Stimulated activated CD4-positive, alpha-beta T cell treated with anti-CD3 and anti-CD28 coated beads, TNF-alpha, amount 100 ng/mL, for 1 hour (primary cell): ENCODE measurements at places on chromosomes 11 and 22.

DNA sequence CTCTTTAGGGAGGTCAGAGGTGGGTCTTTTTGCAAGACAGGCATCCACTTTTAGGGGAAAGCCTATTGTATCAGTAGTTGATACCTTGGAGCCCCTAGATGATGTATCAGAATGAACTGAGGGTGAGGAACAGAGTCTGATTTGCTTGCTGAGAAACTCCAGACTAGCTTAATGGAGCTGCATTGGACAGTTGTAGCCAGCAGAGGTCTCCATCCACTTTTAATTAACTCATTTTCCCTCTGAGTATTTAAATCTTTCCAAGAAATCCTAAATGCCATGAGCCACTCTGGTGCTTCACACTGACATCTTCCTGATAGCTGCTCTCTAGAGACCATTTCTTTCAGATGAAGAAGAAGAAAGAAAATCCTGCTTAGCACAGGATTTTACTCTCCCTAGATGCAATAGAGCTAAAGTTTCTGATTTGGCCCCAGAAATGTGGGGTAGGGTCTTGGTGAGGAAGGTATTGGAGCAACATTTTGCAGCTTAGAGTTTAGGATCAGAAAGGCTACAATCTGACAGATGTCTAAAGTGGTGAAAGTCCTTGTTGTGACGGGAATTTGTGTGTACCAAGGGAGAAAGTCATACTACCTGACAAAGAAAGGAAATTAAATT is 38.0 kb downstream of the EXT2 start:
- DNase-seq: no peak

- no peak for DNase-seq
These were observed 28.3 kb upstream of the ETS1 start for GRCh38 chr11:128615612-128616011.

DNA sequence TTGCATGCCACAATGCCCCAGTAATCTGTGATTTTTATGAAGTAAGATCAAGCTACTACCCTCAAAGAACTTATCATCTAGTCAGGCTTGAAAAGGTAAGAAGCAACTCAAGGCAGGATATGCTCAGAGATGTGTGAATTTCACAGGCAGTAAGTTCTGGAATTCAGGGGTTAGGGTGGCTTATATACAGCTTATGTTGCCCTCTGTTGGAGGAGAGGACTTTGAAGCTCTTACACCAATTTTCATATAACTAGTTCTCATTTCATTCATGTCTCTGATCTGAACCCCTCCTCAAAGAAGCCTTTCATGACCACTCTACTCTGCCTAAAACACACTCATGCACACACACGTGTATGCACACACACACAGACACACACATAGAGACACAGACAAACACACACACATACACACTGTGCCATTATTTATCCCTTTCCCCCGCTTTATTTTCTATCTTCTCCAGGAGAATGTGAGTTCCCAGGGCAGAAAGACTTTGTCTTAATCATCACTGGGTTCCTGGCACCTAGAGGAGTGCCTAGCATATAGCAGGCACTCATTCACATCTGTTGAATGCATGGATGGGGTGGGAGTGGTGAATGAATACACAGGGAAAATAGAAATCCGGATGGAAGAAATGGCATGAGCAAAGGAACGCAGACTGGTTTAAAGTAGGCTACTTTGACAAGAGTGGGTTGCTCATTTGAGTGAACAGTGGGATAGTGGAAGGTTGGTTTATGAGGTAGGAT is 220.7 kb upstream of the ZBED5 start:
- DNase-seq: no peak

DNA sequence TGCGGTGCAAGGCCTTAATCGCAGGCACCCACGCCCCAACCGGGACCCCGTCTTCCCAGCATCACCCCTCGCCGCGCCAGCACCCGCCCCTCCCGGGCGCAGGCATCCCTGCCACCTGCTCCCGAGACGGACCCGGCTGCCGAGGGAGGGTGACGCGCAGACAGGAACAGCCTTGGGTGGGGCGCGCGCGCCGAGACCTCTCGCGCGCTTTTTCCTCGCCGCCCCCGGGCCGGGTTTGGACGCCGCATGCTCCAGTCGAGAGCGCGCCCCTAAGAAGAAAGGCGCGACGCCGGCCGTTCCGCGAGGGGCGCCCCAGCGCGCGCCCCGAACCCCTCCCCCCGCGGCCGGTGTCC is 504 bp downstream of the CFL1 start:
- no peak for DNase-seq

GRCh38 chr11:76830639-76831327 is 29.9 kb upstream of the ACER3 start:
- no peak for DNase-seq

DNA sequence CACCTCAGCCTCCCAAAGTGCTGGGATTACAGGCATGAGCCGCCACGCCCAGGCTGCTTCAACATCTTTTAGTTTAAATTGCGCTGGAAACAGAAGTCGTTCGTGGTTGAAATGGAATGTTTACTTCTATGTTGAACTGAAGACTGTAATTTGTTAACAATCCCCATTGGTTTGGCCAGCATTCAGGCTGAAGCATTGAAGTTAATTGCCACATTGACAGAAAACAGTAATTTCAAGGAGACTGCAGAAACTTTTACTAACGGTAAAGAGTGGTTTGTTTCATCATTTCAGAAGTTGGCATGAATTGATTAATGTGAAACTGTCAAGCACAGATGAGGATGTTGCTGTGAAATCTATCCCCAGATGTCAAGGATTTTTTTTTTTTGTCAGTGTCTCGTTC is 14.2 kb downstream of the AP5B1 start:
- DNase-seq: no peak

DNA sequence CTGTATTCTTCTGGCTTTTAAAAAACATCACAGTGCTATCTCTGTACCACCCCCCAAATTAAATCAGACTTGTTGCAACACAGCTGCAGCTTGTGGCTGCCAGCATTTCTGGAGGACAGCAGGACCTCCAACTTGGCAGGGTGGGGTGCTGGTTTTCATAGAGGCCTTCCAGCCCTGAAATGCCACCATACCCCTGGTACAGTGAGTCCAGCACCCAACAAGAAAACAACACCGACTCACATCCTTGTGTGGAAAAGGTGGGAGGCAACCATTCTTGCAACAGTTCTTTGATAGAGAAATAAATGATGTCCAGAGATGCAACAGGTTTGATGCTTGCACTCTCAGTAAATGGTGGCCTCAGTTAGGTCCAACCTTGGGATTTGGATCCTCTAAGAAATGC is 96.0 kb downstream of the ABTB2 start:
- DNase-seq: no peak

- DNase-seq: no peak
These were observed 85.8 kb upstream of the E2F8 start for GRCh38 chr11:19326499-19326898.

GRCh38 chr11:118084247-118084646 is 2.5 kb downstream of the SMIM35 start:
- DNase-seq: no peak

DNA sequence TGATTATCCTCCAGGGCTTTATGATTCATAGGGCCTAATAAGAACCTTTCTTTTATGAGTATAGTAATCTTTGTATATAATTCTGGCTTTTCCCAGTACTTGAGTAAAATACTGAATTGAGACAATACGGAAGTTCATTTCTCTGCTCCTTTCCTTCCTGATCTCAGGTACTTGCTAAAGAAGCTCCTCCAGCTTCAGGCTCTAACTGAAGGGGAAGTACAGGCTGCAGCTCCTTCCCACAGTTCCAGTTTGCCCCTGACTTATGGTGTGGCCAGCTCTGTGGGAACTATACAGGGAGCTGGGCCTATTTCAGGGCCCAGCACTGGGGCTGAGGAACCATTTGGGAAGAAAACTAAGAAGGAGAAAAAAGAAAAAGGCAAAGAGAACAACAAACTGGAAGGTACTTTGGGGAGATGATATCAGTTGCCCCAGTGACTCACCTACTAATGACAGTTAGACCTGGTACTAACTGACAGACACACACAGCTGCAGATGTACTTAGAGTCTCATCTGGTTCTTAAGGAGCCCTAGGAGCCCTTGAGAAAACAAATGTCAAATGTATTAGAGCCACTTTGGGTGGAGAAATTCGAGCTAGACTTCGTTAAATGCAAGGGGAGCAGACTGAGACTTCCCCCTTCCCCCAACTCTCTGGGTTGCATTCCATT is 3.0 kb downstream of the TBRG1 start:
- DNase-seq: no peak

- no peak for DNase-seq
These were observed 825 bp downstream of the PTPMT1 start for GRCh38 chr11:47566149-47566698.
